T-cell (primary cell): ENCODE measurements at places on chromosomes 7 and 10. TPM values are rescaled to one million over a fixed set of nuclear protein-coding genes. Genes with fewer than 3 reads are reported as not detected.

DNA sequence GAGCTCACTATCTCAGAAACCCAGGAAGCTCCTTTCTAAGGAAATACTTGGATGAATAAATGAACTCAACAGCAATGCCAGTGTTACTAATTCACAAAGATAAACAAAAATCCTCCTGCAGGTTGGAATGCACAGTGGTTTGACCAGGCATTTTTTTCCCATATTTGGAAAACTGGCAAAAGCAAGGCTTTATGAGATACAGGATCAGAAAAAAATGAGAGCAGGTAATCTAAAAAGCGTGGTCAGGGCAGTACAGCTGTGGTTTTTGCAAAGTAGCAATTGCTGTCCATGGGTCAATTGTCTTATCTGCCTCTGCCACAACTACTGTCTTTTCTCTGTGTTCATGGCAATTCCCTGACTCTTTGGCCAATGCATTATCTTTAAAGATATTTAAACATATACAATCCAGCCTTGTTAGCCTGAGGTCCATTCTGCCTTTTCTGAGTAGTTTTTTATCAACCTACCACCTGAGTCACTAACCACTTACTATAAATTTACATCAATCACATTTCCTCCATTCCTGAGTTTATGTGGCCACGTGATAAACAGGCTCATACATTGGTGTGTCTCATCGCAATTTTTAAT lies 564.5 kb upstream of the IGFBP3 start:
- no peaks in the 10 kb centered on the region for H3K36me3 ChIP-seq
- H3K27me3 ChIP-seq, result no peaks in the 10 kb centered on the region
- no peak for DNase-seq
- H3K4me3 ChIP-seq, result no peak overlapping the region

DNA sequence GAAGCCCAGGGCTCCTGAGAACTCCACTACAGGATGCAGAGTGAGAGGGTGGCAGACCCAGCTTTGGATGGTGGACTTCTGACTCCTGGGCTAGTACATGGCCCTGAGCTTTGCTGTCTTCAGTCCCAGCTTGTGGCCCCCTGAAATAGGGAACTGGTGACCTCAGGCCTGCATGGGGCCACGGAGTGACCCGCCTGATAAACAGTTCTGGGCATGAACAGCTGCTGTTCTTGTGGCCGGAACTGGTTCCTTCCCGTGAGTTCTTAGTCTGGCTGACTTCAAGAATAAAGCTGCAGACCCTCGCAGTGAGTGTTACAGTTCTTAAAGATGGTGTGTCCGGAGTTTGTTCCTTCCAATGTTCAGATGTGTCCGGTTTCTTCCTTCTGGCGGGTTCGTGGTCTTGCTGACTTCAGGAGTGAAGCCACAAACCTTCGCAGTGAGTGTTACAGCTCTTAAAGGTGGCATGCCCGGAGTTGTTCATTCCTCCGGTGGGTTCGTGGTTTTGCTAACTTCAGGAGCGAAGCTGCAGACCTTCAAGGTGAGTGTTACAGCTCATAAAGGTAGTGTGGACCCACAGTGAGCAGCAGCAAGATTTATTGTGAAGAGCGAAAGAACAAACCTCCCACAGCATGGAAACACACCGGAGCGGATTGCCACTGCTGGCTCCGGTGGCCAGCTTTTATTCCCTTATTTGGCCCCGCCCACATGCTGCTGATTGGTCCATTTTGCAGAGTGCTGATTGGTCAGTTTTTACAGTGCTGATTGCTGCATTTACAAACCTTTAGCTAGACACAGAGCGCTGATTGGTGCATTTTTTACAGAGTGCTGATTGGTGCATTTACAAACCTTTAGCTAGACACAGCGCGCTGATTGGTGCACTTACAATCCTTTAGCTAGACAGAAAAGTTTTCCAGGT lies 268.0 kb downstream of the ZEB1 start:
- H3K4me3 ChIP-seq, result no peak overlapping the region
- DNase-seq, result no peak
- no peaks in the 10 kb centered on the region for H3K36me3 ChIP-seq
- no peak overlapping the region for H3K27ac ChIP-seq
- peaks cover 43% of the 10 kb centered on the region for H3K27me3 ChIP-seq
- H3K4me1 ChIP-seq, result no peaks in the 10 kb centered on the region

DNA sequence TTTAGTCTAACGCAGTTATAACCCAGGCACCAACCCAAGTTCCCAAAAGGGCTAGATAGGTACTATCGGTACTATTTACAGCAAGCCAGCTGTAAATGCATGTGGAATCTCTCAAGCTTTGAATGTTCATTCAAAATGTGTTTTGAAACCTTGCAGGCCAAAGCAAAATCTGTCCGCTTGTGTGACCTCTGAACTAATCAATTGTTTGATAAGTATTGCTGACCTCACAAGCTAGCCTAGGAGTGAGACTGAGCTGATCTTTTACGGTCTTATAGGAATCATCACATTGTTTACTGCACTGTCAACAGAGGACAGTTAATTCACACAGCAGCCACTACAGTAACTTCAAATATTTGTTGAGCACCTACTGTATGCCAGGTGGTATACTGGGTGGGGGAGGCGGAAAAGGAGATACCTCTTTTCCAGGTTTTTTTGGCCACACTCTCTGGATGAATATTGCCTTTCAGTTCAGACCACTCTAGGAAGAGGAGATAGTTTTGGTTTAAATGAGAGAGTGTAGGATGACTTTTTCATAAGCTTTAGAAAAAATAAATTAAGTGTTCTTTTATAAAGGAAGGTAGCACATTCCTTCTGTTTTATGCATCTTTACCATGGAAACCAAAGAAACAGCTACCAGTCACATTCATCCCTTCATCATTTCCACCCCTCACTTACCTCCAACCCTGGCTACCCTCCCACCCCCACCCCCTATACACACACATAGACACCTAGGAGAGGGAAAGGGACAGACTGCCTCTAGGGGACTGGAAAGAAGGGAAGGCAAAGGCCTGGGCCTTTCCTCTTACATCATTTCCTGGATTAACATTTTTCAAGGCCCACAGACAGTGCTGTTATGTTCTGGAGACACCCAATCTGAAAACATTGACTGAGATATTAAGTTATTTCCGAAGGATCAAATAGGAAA lies 2.4 kb downstream of the PAPSS2 start:
- H3K4me1 ChIP-seq, result peaks cover 9% of the 10 kb centered on the region
- H3K4me3 ChIP-seq, result no peak overlapping the region
- H3K36me3 ChIP-seq, result no peaks in the 10 kb centered on the region
- peaks cover 27% of the 10 kb centered on the region for H3K27me3 ChIP-seq
- DNase-seq, result no peak
- H3K27ac ChIP-seq, result no peak overlapping the region

GRCh38 chr10:44195112-44196007 lies 189.5 kb downstream of the CXCL12 start:
- no peaks in the 10 kb centered on the region for H3K27me3 ChIP-seq
- H3K4me1 ChIP-seq, result no peaks in the 10 kb centered on the region
- no peaks in the 10 kb centered on the region for H3K36me3 ChIP-seq
- no peak overlapping the region for H3K4me3 ChIP-seq

DNA sequence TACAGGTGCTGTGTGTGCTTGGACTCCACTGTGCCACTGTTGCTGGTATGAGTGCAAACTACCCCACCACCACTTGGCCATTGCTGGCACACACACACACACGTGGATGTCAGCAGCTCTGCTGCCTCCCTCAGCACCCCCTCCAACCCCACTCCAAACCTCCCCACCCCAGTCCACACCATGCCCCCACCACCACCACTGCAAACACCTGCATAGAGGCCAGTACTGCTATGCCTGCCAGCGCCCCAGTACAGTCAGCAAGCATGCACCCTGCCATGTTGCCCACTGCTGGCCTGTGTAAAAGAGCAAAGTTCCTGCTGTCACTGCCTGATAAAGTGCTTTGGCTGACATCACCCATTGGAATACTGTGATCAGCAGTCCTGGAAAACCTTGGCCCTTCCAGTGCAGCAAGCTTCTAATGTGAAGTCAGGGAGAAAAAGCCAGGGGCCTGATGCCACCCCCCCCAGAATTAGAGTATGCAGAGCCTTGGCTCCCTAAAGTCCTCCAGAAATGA lies 519.2 kb upstream of the PCDH15 start:
- H3K27me3 ChIP-seq, result no peaks in the 10 kb centered on the region
- H3K36me3 ChIP-seq, result no peaks in the 10 kb centered on the region
- DNase-seq, result no peak
- H3K4me3 ChIP-seq, result no peak overlapping the region

DNA sequence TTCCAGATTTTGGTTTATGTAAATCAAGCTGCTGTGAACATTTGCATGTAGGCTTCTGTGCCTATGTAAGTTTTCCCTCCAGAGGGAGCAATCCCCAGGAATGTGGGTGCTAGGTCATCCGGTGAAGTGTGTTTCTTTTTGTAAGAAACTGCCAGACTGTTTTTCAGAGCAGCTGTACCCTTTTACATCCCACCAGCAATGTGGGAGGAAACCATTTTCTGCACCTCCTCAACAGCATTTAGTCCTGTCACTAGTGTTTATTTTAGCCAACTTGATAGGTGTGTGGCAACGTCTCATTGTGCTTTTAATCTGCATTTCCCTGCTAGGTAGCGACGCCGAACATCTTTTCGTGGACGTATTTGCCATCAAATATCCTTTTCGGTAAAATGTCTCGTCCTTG lies 395.7 kb upstream of the FOXK1 start:
- no peak for DNase-seq
- no peaks in the 10 kb centered on the region for H3K4me1 ChIP-seq
- no peaks in the 10 kb centered on the region for H3K36me3 ChIP-seq

DNA sequence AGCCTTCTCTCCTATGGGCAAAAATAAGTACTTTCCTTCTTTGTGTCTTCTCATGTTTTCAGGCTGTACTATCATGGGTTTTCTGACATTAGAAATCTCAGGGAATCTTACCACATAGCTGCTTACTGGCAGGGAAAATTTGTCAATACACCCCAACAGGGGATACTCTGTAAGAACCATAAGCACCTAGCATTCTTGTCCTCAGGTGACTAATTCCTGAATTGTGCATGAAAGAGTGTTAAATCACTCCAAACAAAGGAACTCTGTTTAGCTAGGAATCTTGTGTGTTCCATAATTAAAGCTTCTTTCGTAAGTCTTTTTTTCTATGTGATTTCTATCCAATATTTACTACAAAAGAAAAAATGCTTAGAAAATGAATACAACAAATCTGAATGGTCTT lies 206.7 kb upstream of the POT1 start:
- no peaks in the 10 kb centered on the region for H3K4me1 ChIP-seq
- no peak overlapping the region for H3K27ac ChIP-seq
- H3K27me3 ChIP-seq, result no peaks in the 10 kb centered on the region
- no peak overlapping the region for H3K4me3 ChIP-seq
- H3K36me3 ChIP-seq, result no peaks in the 10 kb centered on the region
- DNase-seq, result no peak

Gene TMEM176B
- total RNA-seq, result not detected

Gene OPN1SW
- total RNA-seq, result not detected

Gene NUTM2D
- 4.1 TPM for total RNA-seq

Gene TFEC
- 0.19 TPM for total RNA-seq

Gene CDHR1
- 0.56 TPM for total RNA-seq
